Stimulated activated naive CD8-positive, alpha-beta T cell treated with anti-CD3 and anti-CD28 coated beads, Interleukin-15, Interleukin-2, amounts not matched to agents 100 U/mL and 50 U/mL, for 24 hours (primary cell): ENCODE measurements at places on chromosomes 6 and 20.
A peak's percentile ranks its signal among the peaks of the same experiment; 100 is the strongest.

GRCh38 chr6:56842686-56843475, 112.0 kb upstream of the BEND6 start:
- peak; percentile 7 for DNase-seq

GRCh38 chr20:8019998-8020247, 362 bp upstream of the TMX4 start:
- no peak for DNase-seq

- DNase-seq, result no peak
Observed at GRCh38 chr6:165497472-165497871, 165.6 kb downstream of the PDE10A start.

GRCh38 chr6:124368131-124368530, 564.5 kb downstream of the NKAIN2 start:
- DNase-seq, result no peak

DNA sequence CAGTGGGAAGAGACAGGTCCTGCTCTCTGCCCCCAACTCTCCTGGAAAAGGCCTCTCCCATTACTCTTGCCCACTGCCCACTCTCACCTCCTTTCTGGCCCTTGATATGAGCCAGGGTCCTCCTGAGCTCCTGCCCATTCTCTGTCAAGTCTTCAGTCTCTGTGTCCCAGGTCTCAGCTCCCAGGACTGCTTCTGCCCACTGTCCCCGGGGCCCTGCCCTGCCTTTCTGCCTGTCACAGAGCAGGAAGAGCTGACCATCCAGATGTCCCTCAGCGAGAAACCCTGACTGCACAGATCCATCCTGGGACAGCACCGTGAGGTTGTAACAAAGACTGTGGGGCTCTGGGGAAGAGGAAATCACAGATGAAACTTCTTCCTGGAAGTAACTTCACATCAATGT, 22.2 kb downstream of the HLA-F start:
- DNase-seq, result no peak

- DNase-seq, result no peak
Observed at GRCh38 chr20:59402681-59403080, 102.3 kb downstream of the EDN3 start.

GRCh38 chr6:148348335-148348734, 5.7 kb downstream of the SASH1 start:
- DNase-seq, result no peak

DNA sequence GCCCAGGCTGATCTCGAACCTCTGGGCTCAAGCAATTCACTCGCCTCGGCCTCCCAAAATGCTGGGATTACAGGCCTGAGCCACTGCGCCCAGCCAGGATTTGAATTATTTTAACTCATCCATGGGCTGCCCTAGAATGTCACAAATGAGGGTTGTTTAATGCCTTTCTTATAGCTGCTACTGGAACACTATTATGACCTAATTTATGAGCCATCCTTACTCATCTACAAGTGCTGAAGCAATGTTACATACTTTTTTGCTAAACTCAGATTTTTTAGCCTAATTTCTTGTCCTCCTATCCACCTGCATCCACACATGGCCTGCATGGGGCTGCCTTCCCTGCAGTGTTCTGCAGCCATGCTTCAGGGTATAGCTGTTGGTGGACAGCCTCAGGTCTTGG, 59.9 kb downstream of the RTN4IP1 start:
- DNase-seq, result no peak

- no peak for DNase-seq
Observed at GRCh38 chr20:14445902-14446301, 108.5 kb upstream of the FLRT3 start.

- DNase-seq, result no peak
Observed at GRCh38 chr6:118639054-118639964, 12.1 kb downstream of the CEP85L start.

DNA sequence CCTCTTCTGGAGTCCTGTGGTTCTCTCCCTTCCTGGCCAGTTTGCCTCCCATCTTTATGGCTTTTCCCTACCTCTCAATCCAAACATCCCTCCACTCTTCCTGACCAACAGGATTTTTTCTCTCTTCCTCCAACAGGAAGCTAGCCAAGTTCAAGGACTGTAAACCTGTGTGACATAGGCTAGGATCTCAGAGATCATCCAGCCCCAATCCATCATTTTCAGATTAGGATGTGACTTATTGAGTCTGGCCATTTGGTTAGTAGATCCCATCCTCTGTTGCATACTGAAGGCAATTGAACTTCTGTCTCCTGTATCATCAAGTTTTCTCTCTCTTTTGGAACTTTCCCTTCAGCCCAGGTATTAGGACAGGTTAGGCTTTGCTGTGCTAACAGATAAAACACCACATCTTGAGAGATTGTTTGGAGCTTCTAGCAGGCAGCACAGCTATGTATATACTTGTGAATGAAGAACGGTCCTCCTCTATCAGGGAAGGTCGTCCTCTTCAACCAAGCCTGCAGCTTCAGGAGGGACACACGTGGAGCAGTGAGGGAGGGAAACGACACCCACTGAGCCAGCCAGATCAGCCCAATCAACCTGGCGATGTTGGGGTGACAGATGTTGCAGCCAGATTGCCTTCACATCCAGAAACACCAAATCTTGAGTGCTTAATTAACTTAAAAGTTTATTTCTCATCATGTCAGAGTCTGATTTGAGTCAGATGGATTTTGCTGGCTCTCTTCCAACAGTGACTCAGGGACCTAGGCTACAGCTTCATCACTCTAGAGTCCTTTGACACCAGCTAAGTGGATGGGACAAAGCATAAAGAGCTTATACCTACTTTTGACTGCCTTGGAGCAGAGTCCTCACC, 106.8 kb downstream of the GJA10 start:
- peak; percentile 35 for DNase-seq

GRCh38 chr20:16803965-16804792, 56.0 kb downstream of the OTOR start:
- peak; percentile 59 for DNase-seq

DNA sequence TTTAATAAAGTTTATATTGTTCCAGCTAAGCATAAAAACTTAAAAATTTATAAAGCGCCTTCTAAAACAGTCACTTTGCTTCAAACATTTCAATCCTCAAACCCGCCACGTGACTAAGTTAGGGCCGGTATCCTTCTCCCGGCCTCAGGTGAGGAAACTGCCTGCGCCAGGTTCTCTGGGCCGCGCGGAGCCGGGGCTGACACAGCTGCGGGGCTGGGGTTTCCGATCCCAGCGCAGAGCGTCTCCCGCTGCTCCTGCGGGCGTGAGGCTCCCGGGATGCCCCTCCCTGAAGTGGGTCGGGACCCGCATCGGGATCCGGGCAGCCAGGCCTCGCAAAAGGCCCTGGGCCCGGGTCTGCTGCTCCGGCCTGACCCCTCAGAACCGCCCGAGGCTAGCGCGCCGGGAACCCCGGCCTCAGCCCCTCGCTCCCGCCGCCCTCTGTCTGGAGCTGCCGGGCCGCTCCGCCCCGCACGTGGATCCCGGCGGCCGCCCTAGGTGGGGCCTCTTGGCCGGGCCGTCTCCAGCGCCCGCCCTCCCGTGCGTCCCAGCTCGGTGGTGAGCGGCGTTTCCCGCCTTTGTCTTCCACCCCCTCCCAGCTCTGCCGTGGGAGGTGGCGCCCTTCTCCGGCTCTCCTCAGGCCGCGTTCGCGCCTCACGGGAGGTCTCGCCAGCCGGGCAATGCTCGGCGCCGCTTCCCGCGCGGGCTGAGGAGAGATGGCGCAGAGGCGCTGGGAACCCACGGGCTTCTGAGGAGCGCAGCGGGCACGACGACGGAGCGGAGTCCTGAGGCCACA, 267.9 kb downstream of the DLL1 start:
- no peak for DNase-seq

DNA sequence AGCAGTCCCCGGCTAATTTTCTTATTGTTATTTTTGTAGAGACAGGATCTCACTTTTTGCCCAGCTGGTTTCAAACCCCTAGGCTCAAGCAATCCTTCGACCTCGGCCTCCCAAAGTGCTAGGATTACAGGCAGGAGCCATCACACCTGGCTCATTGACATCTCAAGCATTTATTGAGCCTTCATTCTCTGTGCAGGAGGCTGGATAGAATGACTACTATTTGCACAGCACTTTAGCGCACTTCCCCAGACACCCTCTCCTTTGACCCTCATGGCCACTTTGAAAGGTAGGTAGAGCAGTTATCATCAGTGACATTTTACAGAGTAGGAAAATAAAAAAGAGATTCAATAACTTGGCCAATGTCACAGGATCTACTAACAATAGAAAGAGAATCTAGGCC, 124.0 kb upstream of the STXBP5 start:
- DNase-seq, result no peak

DNA sequence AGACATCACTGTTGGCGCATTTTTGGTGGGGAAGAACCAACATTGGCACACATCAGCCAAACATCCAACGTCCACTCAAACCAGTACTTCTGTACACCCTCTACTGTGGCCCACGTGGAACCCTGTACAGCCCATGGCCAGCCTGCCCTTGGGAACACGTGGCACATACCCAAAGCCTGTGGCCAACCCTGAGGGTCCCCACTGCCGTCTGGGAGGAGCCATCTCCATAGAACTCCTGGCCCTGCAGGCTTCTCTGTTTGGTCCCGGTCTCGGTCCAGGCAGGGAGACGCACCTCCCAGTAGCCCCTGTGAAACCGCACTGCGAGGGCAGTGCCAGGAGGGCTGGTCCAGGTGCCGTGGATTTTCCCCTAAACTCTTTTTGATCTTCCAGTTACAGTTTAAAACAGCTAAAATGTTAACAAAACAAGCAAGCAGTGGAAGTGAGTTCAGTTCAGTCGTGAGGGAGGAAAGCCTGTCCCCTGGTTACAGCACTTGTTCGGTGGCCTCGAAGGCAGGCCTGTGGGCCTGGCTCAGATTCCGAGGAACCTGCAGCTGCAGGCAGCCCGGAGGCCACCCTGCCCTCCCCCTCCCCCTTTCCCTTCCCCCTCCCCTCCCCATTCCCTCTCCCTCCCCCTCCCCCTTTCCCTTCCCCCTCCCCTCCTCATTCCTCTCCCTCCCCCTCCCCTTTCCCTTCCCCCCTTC, 233.7 kb downstream of the DLL1 start:
- DNase-seq, result no peak

- no peak for DNase-seq
Observed at GRCh38 chr6:19831358-19831757, 5.8 kb upstream of the ID4 start.

DNA sequence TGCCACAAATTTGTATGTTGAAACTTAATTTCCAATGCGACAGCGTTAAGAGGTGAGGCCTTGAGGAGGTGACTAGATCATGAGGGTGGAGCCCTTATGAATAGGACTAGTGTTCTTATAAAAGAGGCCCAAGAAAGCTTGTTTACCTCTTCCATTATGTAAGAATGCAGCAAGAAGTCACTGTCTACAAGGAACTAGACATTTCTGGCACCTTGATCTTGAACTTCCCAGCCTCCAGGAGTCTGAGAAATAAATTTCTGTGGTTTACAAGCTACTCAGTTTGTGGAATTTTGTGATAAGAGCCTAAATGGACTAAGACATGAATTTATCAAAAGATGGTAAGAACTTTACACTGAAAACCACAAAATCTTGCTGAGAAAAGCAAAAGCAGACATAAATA, 173.6 kb upstream of the SGK1 start:
- no peak for DNase-seq

- DNase-seq, result no peak
Observed at GRCh38 chr6:11771473-11772048, 7.0 kb downstream of the ADTRP start.

DNA sequence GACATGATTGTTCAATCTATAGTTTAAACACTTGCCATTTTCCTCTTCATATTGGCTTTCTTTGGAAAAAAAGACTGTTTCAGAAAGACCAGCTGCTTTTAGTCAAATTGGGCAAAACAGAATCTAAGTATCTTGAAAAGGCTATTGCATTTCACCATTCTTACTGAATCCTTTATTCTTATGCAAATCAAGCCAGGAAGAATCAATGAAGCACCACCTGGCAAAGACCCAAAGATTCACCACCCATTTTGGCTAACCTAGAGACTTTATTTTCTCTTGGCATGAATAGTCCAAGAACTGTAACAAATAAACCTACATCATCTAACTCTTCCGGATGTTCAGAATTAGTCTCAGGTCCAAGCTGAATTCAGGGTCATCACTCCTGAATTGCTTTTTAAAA, 71.3 kb upstream of the EYA4 start:
- no peak for DNase-seq

DNA sequence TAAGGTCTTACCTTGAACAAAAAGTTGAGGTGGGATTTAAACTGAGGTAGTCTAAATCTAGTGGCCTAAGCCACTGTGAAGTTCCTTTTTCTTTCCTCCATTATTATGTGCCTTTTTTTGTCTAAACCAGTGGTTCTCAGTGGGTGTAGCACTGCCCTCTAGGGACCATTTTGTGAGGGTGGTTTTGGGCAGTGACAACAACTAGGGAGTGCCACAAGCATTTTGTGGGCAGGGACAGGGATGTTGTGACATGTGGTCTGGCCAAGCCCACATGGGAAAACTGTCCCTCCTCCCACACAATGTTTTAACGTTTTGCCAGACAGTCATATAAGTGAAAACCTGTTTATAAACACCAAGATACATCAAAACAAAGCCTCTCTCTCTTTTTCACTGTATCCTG, 899.4 kb upstream of the FLRT3 start:
- peak; percentile 2 for DNase-seq

GRCh38 chr6:130075879-130076460, 57.6 kb downstream of the L3MBTL3 start:
- DNase-seq, result no peak

DNA sequence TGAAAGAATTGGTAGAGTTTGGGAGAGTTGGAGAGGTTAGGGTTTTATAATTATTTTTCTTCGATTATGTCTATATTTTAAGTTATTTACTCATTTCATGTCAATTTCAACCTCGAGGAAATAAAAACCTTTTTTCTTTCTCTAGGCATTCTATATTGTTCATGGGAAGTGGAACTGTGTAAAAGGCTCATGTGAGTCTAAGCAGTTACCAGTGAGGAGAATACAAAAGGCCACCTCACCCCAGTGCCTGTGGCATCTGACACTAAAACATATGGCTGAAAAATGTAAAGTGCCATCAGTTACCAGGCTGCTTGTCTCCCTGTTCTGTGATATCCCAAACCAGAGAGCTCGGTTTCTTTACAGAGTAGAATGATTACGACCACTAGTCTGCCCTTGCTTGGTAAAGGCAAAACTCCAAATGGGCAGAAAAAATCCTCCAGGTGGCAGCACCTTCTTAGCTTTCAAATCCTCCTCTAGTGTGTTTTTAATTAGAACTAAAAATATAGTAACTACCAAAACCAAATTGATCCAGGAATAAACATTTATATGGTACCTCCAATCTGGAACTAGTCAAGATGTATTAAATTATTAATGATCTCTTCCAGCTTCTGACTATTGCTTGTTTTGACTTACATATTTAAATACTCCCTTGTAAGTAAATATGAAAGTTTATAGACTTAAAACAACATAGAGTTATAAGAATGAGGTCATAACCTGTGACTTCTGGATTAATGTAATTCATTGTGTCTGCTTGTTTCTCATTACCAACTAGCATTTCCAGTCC, 122.6 kb upstream of the MCHR2 start:
- no peak for DNase-seq

- no peak for DNase-seq
Observed at GRCh38 chr6:79385893-79386292, 151.3 kb downstream of the LCA5 start.
